ENCODE measurements at places on chromosomes 1 and 21. TPM values are rescaled to one million over a fixed set of nuclear protein-coding genes. Genes with fewer than 3 reads are reported as not detected.

Gene OR6N1
- total RNA-seq, result not detected

Gene F13B
- total RNA-seq, result under 0.01 TPM

Gene PRRC2C
- 40.5 TPM for total RNA-seq

Gene ANGPTL7
- total RNA-seq, result under 0.01 TPM

Gene LRRC53
- not detected for total RNA-seq

Gene SH3BGR
- 1.4 TPM for total RNA-seq

Gene AMPD1
- not detected for total RNA-seq

Gene GPR89A
- total RNA-seq, result 33.7 TPM

Gene RWDD3
- 12.7 TPM for total RNA-seq

Gene CHI3L1
- 932 TPM for total RNA-seq

Gene TEX38
- not detected for total RNA-seq

Gene TUFT1
- 12.7 TPM for total RNA-seq

Gene NPHS2
- total RNA-seq, result not detected

Gene RABGAP1L
- total RNA-seq, result 34.5 TPM

Gene SYPL2
- 1.8 TPM for total RNA-seq

Gene CD247
- total RNA-seq, result not detected

Gene C4BPA
- total RNA-seq, result not detected

Gene GUCA2A
- total RNA-seq, result not detected

Gene PPFIA4
- 8.0 TPM for total RNA-seq

Gene TEX50
- total RNA-seq, result not detected

Gene FAM167B
- total RNA-seq, result 4.4 TPM

Gene C8B
- total RNA-seq, result not detected

Gene WDR64
- total RNA-seq, result not detected

Gene CACNA1S
- total RNA-seq, result not detected

Gene OR6K3
- total RNA-seq, result not detected

Gene SPRR1A
- total RNA-seq, result not detected

Gene AVPR1B
- total RNA-seq, result not detected

Gene TMEM69
- total RNA-seq, result 10.5 TPM

All from osteoblast (primary cell).